ENCODE measurements at places on chromosomes 7 and 10.

DNA sequence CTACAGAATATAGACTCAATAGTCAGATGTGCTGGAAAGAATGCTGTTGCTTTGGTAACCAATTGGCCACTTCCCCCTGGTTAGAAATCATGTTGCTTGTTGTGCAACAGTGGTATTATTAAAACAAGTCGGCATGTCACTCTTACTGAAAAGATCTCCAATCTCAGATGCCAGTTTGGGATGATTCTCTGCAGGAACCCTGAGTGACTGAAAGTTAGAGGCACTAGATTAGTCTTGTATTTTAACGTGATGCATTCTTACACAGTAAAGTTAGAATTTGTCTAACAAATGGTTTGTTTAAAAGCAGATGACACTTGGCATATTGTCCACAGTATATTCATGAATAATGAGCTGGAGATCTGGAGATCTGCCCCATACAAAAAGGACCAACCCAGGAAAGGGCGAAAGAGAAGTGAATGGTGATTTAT, 287.6 kb downstream of the TWIST1 start:
- DNase-seq, result no peak

GRCh38 chr10:129131457-129132132, 335.4 kb upstream of the MGMT start:
- no peak for DNase-seq

GRCh38 chr10:52232561-52233350, 81.3 kb upstream of the DKK1 start:
- DNase-seq, result no peak

DNA sequence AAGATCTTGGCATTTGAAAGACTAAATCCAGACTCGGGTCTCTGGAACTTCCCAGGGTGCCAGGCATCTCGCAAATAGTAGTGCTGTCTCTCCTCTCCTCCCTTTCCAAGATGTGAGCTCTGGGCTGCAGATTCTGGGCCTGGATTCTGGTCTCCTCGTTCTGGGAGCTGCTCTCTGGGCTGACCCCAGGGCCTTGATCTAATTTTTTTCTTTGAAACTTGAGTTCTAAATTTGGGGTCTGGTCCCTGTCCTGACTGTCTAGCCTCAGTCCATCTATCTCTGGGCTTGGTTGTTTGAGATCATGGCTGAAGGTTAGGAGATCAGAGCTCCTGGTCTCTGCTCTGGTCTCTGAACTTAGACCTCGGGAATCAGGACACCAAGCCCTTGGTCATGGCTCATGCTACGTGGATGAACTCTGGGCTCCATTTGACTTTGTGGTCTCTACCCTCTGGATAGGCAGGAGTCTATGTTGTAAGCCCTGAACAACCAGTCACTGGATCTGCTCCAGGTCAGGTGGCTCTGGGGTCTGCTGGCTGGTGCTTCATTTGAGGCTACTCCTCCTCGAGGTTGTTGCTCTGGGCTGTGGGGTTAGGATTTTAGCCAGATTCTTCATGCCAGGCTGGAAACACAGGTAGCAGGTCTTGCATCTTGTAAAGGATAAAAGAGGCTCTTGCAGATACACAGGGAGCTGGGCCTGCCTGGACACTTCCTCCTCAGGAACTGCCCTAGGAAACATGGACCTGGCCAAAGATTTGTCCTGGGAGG, 8.0 kb upstream of the MBL2 start:
- no peak for DNase-seq

- DNase-seq, result no peak
These were observed 6.6 kb upstream of the REPIN1 start for GRCh38 chr7:150361807-150362621.

DNA sequence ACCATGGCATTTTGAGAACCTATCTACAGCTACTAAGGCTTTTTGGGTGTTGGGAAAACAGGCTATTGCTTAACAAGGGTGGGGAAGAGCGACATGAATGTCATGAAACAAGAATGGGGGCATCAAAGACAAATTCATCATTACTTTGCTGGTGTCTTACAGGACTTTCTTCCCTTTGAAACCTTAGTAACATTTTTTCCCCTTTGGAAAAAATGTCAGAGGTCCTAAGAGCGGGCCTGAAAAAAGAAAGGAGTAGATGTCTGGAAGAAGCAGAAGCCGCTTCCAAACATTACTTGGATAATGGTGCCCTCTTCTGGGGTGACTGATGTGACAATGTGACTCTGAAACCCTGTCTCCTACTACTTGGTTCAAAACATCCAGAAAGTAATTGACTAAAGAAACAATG, 3.8 kb upstream of the DDX50 start:
- peak; percentile 65 for DNase-seq

GRCh38 chr7:1927937-1928644, 258.0 kb downstream of the ELFN1 start:
- no peak for DNase-seq

- DNase-seq, result no peak
These were observed 18.2 kb downstream of the WAC start for GRCh38 chr10:28551086-28551485.

- DNase-seq, result no peak
These were observed 33.8 kb downstream of the FAM53B start for GRCh38 chr10:124710266-124710881.

- no peak for DNase-seq
These were observed 1.4 kb upstream of the C7orf57 start for GRCh38 chr7:48033922-48034321.

DNA sequence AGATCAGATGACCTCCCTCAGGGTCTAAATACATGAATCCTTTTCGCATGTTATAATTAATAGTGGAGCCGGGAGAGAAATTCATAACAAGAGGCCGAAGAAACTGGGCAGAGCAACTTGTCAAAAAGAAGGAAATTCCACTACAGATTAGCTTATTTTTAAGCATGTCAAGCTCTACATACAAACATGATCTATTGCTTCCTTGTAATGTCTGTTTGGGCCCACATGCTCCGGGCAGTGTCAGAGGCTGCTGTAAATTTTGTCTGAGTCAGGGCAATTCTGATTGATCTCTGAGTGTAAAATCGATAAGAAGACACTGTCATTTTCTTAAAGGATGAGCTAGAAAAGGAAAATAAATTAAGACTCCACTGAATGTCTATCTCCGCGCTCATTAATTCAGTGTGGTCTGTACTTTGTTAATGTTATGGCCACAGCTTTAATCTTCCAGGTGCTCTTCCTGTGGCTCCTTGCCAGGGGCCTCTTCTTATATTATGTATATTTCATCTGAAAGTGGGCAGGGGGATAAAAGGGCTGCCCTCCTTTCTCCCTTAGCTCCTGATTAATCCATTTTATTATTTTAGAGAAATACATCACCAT, 194.1 kb upstream of the SP8 start:
- DNase-seq, result peak; percentile 34

DNA sequence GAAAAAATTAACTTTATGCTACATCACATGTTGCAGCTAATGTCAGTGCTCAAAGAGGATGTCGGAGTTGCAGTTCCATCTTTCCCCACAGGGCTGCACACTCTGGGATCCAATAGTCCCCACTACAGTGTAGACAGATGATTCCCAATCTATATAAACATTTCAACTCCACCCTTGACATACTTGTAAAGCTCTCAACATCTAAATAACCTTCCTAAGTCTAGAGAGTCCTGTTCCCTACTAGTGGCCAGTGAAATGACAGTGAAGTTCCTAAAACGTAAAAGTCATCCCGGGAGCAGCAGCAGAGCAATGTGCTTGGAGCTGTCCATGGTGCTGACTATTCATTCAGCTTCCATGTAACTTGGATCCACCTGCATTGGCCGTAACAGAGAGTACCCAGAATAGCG, 145.1 kb downstream of the GRM8 start:
- peak; percentile 49 for DNase-seq

GRCh38 chr10:79063071-79063491, 5.7 kb upstream of the ZMIZ1 start:
- DNase-seq, result no peak

DNA sequence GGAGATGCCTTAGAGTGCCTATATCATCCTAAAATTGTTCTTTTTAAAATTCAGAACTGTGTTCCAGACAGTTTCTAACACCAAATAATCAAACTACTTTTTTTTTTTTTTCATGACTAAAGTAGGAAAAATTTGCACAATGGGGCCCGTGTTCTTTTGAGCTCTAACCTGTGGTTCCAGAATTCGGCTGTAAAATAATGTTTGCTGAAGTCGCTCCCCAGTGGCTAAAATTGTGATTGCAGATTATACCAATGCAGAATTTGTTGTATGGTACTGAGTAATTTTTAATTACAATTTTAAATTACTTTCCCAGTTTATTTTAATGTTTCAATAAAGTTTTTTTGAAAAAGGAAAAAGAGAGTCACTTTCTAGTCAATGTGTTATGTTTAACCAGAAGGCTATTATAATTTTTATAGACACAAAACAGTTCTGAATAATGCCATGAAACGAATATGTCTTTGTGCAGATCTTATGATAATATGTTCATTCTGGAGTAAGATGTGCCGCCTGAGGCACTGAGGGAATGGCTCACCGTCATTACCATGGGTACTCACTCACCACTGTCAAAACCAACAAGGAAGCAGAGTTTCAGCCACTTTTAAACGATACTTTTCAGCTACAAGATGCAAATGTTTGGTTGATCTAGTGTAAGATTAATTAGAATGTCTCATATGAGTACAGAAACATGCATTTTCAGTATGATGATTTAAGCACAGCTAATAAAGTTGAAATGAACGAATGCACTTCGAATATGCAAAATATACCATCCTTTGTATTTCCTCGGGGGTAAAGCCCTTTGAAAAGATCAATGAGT, 173.6 kb downstream of the PRKCQ start:
- DNase-seq, result no peak

DNA sequence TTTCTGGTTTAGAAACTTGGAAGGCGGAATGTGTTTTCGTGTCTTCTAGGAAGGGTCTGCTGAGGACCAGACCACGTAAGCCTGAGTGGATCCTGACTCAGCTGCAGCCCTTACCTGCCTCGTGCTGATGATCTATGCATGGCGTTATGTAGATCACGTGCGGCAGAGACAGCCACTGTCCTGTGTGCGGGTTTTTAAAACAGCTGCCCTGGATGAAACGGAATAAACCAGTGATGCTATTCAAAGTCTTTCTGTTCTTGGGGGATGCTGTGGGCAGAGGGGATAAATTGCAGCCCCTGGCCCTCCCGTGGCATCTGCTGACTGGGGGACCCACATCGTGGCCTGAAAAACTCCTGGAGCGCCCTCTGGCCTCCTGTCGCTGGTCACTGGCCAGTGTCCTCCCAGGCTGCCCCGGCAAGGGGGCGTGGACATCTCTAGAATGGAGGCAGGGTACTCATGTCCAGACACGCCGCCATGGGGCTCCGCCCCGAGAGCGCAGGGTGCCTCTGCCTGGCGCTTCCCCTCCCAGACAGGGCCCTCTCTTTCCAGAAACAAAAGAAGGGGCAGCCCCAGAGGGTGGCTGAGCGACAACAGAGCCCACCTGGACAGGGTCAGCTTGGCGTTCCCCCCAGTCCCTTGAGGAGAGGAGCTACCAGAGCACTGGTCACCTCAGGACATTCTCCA, 13.2 kb downstream of the ALKBH4 start:
- peak; percentile 48 for DNase-seq

DNA sequence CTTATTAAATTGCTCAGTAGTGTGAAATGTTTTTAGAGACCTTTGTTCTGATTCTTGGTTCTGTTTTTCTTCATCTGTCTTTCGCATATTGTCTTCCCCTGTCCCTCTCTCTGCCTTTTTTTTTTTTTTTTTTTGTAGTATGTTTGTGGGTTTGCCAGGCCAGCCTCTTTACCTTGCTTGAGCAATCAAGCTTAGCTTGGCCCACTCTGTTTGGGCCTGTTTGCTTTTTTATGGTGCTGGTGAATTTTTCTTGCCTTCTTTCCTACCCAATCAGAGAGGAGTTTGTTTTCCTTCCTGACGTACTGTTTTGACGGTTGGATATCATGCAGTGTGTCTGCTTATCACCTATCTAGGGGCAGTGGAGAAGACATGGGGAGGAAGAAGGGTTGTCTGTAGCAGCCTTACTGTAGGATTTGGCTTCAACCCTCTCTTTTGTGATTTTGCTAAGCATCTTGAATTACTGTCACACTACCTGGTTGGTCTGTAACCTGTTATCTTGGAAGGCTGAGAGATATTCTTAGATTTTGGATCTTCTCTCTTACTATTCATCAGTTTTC, 64.0 kb downstream of the BBS9 start:
- DNase-seq, result no peak

DNA sequence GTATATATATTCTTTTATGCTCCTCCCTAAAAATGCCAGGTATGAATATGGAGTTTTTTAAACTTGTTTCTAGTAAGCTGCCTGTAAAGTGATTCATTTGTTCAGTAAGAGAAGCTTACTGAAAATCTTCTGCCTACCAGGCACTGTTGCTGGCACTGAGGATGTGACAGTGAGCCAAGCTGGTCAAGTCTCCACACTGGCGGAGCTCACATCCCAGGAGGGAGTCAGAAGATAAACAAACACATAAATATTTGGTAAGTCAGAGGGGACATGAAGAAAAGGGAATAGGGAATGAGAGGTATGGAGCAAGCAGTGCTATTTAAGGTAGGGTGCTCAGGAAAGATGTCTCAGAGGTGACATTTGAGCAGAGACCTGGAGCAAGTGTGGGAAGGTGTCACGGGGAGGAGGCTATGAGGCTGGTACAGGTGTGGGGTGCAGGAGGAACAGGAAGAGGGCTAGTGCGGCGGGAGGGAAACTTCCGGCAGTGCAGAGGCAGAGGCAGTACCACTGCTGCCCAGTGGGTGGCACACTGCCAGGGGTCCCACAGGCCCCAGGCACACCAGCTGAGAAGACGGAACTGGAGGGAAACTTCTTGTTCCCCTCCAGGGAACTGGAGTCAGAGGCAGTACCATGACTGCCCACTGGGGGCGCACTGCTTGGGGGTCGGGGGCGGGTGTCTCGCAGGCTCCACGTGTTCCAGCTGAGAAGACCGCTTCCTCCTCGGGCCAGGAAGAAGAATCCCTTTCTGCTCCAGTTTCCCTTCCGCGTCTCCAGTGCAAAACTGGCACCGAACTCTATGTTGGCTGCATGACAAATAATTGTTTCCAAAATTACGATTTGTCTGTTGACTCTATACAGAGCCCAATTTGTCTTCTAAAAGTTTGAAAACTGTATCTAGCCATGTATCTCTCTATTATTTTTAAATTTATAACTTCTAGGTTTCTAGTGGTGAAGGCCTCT, 161.0 kb downstream of the TEX36 start:
- DNase-seq, result no peak

DNA sequence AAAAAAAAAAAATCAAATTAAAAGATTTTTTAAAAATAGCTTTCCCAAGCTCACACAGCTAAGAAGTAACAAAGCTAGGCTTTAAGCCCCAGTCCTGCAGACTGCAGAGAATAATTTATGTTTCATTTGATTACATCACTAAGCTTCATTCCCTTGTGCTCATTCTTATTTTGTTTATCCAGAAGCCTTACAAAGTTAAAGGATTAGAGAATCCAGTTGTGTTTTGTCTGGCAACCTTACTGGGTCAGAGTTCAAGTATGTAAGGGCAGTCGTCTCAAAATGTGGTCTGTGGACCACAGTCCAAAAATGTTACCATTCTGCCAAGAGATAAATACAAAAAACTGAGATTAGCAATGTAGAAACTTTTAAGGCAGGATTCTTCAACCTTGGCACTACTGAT, 32.1 kb upstream of the EZH2 start:
- no peak for DNase-seq

DNA sequence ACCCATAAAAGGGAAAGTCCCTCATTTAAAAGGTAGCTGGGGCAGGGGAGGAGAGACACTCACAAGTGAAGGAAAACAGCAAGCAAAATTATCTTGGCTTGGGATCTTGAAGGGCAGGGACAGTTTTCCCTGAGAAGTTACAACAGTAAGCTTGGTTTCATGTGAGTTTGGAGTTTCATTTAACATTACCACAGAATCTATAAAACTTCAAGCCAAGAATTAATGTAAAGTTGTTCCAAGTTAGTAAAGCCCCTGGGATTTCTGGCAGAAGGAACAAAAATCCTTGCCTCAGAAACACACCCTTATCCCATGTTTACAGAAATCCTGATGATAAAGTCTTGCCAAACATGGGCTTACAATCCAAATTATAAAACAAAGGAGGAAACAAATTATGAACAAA, 19.2 kb downstream of the CRPPA start:
- no peak for DNase-seq
